Activated naive CD4-positive, alpha-beta T cell treated with anti-CD3 and anti-CD28 coated beads, Interleukin-2, amount 10 ng/mL, durations not matched to agents 7 days and 5 days (primary cell): ENCODE measurements at places on chromosomes 6 and 20.

GRCh38 chr6:44558832-44559251, 171.3 kb downstream of the CDC5L start:
- no peak for DNase-seq
- H3K27me3 ChIP-seq: peaks cover 72% of the 10 kb centered on the region
- no peaks in the 10 kb centered on the region for H3K36me3 ChIP-seq
- H3K27ac ChIP-seq: no peak overlapping the region

DNA sequence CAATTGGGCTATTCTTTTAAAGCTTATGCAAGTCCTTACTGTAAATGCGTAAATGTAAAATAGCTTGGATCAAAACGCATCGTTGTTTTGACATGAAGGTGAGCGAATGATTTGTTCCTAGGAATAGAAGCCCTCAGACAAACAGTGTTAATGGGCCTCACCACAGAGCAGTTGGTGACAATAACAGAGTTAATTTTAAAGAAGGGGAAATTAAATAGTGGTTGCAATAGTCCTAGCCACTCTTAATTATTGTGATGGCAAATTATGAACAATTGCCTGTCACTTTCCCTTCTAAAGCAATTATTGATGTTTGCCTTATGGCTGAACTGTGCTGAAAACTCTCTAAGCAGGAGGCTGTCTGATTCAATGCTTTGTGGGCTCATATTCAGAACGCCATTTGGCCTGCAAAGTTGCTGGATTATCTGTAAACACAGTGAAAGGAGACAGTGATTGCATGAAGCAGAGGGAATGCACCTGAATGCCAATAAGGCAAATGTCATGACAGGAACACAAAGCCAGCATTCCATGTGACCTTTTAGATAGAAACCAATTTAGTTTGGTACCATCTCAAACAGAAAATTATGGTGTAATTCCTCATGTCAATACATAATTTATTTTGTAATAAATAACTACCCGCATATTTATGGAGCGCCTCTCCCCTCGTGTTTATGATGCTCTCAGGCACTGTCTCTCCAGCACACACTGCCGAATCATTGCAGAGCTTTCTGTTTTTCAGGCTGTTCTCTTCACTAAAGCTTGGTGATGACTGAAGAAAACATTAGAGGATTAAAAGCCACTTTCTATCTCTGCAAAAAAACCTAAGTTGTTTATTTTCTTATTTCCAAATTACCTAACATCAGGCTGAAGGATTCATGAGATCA, 387.5 kb downstream of the HACE1 start:
- H3K4me3 ChIP-seq: no peak overlapping the region
- H3K36me3 ChIP-seq: no peaks in the 10 kb centered on the region
- no peaks in the 10 kb centered on the region for H3K4me1 ChIP-seq
- peaks cover 8% of the 10 kb centered on the region for H3K27me3 ChIP-seq

DNA sequence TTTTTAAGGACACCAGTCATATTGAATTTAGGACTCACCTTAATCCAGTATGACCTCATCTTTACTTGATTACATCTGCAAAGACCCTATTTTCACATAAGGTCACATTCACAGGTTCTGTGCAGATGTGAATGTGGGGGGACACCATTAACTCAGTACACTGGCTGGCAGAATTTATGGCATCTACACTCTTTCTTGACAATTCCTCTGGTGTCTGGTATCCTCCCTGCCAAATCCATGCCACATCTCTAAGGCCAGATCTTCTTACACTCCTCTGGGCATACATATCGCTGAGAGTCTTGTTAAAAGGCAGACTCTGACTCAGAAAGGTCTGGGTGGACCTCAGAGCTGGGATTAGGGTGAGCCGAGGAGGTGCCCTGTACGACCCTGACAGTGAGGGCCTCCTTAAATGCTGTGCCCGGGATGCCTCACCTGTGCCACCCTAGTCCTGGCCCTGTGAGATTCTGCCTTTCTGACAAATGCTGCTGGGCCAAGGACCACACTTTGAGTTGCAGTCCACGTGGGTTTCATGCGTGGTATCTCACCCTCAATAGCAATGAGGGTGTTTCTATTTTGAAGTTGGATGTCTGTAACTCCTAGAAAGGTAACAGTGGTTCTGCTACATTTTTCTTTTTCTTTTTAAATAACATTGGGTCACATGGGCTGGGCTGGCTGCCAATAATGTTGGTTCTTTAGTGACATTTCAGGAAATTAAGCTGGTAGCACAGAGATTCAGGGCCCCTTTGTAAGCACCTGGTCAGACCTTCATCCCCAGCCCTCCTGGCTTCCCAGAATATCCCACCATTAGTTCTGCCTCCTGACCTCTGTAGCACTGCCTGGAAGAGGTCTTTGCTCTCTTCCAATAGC, 17.2 kb upstream of the LRRN4 start:
- no peak overlapping the region for H3K27ac ChIP-seq
- no peak overlapping the region for H3K4me3 ChIP-seq
- H3K4me1 ChIP-seq: peaks cover 3% of the 10 kb centered on the region
- H3K27me3 ChIP-seq: peaks cover 16% of the 10 kb centered on the region
- H3K36me3 ChIP-seq: no peaks in the 10 kb centered on the region
- DNase-seq: no peak

GRCh38 chr6:30800871-30801270, 56.5 kb upstream of the IER3 start:
- H3K27me3 ChIP-seq: peaks cover 10% of the 10 kb centered on the region
- no peak overlapping the region for H3K27ac ChIP-seq
- peaks cover 23% of the 10 kb centered on the region for H3K4me1 ChIP-seq
- H3K4me3 ChIP-seq: no peak overlapping the region
- peaks cover 17% of the 10 kb centered on the region for H3K36me3 ChIP-seq

DNA sequence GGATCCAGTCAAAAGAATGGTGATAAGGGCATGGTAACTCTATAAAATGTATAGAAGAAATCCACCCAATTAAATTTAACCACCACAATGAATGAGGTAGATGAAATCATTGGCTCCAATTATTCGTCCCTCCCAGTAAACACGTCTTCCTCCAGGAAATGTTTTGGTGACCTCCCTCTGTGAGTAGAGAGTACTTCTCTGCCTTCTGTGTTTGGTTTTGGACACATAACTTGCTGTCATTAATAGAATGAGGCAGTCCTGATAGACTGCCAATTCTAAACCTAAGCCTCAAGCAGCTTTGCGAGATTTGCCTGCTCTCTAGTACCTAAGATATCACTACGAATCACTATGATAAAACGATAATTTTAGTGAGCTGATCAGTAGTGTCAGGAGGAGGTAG, 632.8 kb downstream of the HDGFL1 start:
- H3K36me3 ChIP-seq: no peaks in the 10 kb centered on the region
- H3K27ac ChIP-seq: no peak overlapping the region
- H3K27me3 ChIP-seq: no peaks in the 10 kb centered on the region

GRCh38 chr6:100259865-100260264, 204.9 kb downstream of the SIM1 start:
- no peak overlapping the region for H3K4me3 ChIP-seq
- H3K27ac ChIP-seq: no peak overlapping the region
- H3K36me3 ChIP-seq: no peaks in the 10 kb centered on the region

DNA sequence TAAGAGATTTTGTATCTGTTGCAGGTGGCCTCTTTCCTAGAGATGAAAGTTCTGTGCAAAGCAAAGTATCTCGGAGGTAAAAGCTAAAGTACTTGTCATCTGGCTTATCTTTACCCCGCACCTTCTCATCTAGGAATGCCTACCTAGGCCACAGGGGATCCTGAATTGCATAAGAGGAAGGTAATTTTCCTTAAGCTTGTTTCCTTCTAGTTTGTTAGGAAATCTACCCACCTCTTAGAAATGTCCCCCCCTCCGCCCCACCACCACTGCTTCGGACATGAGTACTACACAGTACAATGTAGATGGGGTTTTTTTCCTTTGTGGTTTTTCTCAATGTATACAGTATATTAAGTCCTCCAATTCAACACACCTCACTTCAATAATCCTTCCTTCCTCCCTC, 21.5 kb downstream of the FOXC1 start:
- no peak for DNase-seq
- H3K27ac ChIP-seq: no peak overlapping the region
- H3K36me3 ChIP-seq: no peaks in the 10 kb centered on the region
- peaks cover 23% of the 10 kb centered on the region for H3K27me3 ChIP-seq
- H3K4me1 ChIP-seq: peaks cover 2% of the 10 kb centered on the region
- no peak overlapping the region for H3K4me3 ChIP-seq
